ENCODE measurements at places on chromosomes 16 and 17.

- no peak for DNase-seq
Observed at GRCh38 chr16:74742051-74742481, 32.6 kb downstream of the FA2H start.

DNA sequence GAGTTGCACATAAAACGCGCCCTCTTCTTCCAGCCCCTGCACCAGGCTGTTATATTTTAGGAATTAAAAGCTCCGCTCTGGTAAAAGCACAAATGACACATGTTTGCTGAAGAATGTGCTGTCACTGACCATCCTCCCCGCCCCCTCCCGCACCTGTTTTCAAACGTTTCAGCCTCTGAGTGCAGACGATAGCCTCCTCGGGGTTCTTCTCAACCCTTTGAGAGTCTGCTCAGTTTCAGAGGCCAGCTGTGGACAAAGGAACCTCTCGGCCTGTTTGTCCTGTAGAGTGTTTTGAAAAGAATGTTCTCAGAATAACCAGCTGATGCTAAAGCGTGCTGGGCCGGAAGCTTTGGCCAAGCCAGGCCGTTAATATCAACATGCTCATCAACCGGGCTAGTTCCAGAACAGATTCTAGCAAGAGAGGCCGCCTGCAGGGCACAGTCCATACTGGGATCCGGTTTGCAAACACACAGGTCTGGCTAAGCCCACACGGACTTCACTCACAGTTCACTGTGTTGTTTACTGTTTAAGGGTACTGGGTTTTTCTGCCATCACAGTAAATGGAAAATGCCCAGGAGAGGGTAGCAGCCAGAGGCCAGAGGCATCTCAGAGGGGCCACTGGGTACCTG is 6.4 kb upstream of the CACNG4 start:
- DNase-seq, result no peak

DNA sequence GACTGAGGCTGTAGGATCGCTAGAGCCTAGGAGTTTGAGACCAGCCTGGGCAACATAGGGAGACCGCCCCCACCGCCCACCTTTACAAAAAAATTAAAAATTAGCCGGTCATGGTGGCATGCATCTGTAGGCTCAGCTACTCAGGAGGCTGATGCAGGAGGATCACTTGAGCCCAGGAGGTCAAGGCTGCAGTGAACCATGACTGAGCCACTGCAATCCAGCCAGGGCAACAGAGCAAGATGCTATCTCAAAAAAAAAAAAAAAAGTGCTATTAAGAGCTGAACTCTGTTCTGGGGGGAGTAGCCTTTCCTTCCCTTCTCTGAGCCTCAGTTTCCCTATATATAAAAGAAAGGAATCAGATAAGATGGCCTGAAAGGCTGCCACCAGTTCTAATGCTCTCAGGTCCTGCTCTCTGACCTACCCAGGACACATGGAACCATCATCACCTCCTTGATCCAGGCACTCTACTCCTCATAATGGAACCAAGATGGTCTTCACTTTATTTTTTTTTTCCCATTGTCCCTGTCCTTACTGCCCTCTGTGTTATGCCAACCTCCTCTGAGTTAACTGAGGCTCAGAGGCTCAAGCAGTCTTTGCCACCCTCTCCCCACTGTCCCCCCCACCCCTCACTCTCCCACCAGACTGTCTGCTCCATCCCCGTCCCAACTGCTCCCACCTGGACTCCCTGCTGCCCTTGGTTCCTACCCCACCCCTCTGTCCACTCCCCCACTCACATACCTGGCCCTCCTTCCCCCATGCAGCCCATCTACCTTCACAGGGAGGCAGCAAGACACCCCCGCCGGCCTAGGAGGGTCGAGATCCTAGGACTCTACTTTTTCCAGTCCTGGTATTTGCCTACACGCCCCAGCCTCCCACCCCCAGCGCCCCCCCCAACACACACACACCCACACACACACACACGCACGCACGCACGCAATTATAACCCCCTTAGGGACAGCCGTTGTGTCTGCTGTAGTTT is 23.8 kb upstream of the EIF1 start:
- DNase-seq, result no peak

DNA sequence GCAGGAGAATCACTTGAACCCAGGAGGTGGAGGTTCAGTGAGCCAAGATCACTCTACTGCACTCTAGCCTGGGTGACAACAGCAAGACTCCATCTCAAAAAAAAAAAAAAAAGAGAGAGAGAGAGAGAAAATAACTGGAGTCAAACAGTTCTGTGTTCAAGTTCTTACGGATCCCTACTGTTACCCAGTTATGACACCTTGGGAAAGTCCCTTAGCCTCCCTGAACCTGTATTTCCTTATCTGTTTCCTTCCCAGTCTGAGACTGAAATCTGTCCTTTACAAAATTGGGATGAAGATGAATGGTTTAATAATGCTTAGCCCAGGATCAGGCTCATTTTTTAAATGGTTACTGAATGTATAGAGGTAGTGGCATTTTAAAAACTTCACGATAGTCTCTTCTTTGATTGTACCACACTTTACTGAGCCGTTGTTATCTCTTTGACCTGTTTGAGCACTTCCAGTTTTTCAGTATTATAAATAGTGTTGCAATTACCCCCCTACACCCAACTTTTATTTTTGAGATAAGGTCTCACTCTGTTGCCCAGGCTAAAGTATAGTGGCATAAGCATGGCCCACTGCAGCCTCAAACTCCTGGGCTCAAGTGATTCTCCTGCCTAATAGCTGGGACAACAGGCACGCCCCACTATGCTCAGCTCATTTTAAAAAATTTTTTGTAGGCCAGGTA is 17.1 kb downstream of the ZNF768 start:
- DNase-seq, result no peak

DNA sequence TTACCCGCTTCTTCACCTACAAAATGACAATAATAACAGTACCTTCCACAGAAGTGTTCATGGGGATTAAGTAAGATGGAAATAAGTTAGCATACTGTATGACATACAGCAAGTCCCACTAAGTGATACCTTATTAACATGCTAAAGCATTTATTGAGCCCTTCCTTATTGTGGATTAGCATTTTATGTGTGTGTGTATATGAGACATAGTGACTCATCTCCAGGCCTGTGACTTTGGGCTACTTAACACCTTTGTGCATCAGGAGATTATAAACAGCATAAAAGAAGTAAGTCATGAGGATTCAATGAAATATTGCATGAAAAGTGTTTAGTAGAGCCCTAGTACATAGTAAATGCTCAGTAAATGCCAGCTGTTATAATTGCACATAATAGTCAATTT is 52.9 kb downstream of the CA10 start:
- DNase-seq, result no peak

All from AG09319 (cell line).